Right kidney (tissue), 9 donors: ENCODE measurements at places on chromosomes 2 and 18.
A peak's percentile ranks its signal among the peaks of the same experiment; 100 is the strongest.

DNA sequence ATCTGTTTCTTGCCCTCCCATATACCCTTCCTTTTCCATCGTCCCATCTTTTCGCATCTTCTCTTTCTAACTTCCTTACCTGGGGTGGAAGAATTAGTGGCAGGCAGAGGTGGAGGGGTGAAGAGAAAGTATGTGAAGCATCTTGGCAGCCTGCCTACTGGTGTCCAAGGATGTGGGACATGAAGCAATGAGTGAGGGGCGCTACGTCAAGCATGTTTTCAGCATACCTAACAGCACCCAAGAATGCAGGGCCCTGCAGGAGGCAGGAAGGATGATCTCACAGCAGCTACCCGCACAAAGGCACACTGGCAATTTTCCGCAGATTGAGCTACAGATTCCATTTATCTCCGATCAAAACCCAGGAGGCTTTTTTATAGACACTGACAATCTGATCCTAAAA lies 42.2 kb downstream of the METTL4 start:
- DNase-seq = no peak

DNA sequence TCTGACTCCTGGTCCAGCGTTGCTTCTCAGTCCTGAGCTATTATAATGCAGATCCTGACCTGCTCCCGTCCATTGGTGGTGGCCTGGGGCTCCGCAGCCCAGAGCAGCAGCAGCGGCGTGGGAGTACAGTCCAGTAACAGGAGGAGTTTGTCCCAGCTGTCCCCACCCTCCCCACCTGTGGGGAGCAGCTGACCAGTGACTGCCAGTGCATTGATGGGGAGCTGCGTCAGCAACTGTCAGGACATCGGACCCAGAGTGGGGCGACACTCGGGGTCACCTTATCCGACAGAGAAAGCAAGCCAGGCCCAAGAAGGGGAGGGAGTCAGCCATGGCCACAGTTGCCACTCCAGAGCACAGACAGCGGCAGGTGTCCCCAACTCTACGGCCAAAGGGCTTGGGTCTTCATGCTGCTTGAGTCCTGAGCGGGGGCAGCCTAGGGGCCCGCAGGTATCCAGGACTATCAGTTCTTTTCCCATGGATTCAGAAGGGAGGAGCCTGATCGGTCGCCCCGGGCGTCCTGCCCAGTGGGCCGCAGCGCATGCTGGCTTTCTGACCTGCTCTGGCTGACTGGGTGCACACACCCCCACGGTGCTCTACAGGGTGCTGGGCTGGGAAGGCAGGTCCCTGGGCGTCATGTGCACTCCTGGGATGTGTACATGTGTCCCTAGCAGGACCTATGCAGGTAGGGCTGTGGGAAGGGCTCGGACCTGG lies 29.7 kb downstream of the DNMT3A start:
- DNase-seq = peak; percentile 58

DNA sequence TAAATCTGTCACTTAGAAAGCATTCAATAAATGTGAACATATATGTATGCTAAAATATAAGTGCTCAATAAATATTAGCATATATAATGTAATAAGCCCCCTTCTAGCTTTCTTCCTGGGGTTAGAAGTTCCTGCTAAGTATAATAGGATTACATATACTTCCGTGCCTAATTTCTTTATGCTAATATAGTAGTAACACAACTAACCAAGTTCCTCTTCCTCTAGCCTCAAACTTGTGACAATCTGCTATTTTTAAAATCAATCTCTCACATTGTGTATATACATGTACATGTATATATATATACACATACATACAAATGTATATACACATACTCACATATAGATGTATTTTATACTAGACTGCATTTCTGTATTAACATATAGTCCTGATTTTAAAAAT lies 32.2 kb downstream of the TLK1 start:
- DNase-seq = no peak

GRCh38 chr18:36589857-36590543 lies 238.8 kb downstream of the TPGS2 start:
- no peak for DNase-seq

DNA sequence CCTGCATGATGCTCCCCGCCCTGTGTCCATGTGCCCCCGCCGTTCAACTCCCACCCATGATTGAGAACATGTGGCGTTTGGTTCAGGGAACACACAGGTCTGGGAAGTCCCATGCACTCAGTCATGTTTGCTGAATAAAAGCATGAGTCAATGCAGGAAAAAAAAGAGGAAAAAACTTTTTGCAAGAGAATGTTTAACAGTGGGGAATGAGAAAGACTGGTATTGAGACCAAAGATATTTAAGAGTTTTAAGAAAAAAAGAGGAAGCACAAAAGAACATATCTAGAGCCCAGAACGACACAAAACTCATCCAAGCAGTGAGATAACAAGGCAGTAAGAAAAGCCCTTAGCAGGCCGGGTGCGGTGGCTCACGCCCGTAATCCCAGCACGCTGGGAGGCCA lies 279.2 kb upstream of the THSD7B start:
- no peak for DNase-seq

DNA sequence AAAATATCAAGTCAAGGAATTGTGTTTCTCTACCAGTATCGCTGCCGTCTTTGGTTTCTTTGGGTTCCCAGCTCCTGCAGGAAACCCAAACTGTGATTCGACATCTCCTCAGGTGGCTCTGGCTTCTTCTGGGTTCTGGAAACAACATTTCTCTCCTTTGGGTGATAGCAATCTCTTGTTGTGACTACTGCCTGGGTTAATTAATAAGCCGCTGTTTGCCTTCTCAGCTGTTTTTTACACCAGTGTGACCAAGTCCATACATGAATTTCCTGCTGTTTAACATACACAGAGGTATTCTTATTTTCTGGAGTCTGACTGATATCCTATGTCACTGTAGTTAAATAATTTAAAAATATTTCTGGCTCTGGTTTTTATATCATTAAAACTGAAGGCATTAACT lies 112.5 kb upstream of the DCC start:
- DNase-seq = no peak

- DNase-seq = no peak
Measured at GRCh38 chr2:133374781-133375180, 193.5 kb downstream of the NCKAP5 start.

DNA sequence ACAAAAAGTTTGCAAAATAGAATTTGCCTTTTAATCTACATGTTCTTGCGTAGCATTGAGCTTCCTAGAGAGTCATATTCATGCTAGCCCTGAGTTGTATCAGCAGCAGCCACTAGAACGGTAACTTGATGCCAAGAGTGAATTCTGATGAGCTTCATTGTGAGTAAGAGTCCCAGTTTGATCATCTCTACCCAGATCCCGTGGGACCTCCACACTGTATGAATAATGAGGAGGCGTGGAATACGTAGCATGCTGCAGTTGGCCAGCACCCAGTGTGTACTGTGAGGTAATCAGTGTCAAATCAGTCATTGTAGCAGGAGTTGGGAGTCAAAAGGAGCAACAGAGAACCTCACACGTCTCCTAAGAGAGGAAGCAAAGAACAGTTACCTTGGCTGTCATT lies 197.9 kb downstream of the NEDD4L start:
- no peak for DNase-seq

DNA sequence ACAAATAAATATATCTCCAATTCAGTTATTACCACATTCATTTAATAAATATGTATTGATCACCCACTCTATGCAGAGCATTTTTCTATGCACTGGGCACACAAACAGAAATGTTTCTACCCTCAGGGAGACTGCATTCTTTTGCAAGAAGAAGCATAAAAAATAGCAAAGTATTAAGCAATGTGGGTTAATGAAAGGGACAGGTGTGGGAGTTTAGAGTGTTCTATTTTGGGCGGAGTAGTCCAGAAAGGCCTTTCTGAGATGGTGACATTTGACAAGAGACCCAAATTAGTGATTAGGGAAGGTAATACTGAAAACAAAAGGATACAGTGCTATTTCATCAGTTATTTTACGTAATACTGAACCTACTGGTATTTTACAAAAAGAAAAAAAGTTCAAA lies 394.3 kb upstream of the CHST9 start:
- DNase-seq = no peak

DNA sequence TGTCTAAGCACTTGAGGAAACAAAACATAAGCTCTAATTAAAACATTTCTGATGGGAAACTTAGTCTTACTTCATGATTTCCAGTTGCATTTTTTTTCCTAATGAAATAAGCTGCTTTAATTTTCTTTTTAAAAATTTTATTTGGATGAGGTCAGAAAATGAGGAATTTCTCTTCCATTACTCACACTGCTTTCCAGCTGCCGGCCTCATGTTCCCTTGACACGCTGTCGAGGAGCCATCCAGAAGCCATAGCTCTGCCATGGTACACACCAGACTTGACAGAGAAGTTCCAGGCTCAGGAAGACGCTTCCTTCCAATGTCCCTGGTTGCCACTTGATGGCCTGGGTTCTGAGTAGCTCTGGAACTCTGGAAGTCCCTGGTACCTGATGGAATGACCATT lies 12.1 kb upstream of the MAPRE2 start:
- no peak for DNase-seq

- DNase-seq = peak; percentile 79
Measured at GRCh38 chr2:176160986-176161824, 4.1 kb downstream of the HOXD3 start.

DNA sequence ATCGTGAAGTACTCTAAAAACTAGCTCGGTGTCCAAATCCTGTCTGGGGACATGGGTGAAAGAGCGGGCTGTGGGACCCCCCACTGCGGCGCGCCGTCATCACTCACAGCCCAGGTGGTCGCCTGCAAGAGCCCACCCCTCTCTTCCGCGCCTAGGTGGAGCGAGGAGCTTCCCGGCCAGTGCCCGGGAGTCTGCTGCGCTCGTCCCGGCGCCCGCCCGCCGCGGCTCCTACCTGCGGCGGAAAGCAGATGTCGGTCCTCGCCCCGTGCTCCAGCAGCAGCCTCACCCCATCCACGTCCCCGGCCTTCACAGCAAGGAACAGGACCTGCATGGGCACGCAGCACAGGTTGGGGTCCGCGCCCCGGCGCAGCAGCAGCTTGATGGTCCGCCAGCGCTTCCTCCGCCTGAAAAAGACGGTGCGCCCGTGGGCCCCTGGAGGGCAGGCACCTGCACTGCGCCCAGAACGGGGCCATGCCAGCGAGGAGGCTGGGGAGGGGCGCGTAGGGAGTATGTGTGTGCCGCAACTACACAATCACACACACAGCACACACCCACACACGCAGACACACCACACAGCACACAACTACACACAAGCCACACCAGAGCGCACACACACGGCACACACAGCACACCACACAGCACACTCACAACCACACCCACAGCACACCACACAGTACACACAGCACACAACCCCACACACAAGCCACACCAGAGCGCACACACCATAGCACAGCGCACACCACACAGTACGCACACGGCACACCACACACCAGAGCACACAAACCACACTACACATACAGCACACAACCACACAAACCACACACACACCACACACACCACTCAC lies 37.4 kb downstream of the ANKMY1 start:
- peak; percentile 60 for DNase-seq

DNA sequence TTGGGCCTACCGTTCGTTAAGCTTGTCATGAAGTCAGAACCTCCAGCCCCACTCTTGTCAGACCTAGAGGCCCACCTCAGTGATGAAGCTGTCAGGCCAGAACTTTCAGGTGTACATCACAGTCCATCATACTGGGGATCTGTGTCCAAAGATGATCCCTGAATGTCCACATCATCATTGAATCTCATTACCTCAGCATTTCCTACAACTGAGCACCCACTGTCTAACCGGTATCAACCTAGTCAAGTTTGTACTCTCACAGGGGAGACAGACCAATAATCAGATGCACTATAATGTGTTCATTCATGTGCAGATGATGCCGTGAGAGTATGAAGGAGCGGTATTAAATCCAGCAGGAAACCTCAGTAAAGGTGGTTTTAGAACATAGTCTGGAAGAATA lies 36.3 kb upstream of the EHBP1 start:
- no peak for DNase-seq

- no peak for DNase-seq
Measured at GRCh38 chr2:233982421-233983121, 65.4 kb downstream of the TRPM8 start.

DNA sequence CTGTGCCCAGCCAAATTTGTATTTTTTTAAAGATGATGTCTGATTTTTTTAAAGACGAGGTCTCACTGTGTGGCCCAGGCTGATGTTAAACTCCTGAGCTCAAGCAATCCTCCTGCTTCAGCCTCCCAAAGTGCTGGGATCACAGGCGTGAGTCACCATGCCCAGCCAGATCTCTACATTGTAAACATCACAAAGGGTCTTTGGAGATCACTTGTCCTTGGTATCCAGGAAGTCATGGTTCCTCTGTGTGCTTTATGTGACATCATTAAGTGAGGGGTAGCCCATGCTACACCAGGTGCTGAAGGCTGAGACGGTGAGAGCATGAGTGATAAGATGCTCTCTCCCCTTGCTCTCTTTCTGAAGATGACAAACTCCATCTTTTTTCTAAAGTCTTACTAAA lies 7.0 kb upstream of the NUP35 start:
- no peak for DNase-seq

GRCh38 chr18:36075862-36076587 lies 8.7 kb upstream of the RPRD1A start:
- peak; percentile 16 for DNase-seq

DNA sequence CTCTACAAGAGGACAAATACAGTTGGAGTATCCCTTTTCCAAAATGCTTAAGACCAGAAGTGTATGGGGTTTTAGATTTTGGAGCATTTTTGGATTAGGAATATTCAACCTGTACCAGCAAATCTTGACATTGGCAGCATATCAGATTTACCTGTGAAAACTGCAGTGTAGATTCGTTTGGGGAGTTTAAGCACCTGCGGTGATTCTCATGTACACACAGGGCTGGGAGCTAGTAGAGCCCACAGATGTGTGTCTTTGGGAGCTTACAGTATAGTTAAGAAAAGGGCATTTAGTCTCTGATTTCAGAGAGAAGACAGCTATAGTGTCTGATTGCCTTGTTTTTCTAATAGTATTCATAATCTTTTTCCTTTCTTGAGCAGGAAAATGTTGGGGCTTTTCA lies 30.1 kb downstream of the PTCD3 start:
- DNase-seq = no peak

DNA sequence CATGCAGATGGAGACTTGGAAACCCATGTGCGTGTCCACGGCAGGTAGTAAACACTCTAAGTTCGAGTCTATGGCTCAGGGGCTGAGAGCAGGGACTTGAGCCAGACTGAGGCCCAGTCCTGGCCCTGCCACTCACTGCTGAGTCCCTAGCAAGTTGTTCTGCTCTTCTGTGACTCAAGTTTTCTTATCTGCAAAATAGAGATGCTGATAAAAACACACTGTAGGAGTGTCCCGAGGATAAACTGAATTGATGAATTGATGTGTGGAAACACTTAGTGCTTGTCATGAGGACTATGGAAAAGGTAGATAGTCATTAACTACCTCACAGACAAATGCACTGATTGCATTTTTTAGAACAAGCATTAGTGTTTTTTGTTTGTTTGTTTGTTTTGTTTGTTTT lies 73.2 kb downstream of the BOLA3 start:
- DNase-seq = no peak
